ENCODE measurements at places on chromosomes 1 and 21. TPM values are rescaled to one million over a fixed set of nuclear protein-coding genes. Genes with fewer than 3 reads are reported as not detected.

TCP10L gene
- total RNA-seq: 0.12 TPM

BATF3 gene
- 3.6 TPM for total RNA-seq

NFIA gene
- total RNA-seq: 0.97 TPM

LCE4A gene
- not detected for total RNA-seq

GLUL gene
- total RNA-seq: 359 TPM

DNA sequence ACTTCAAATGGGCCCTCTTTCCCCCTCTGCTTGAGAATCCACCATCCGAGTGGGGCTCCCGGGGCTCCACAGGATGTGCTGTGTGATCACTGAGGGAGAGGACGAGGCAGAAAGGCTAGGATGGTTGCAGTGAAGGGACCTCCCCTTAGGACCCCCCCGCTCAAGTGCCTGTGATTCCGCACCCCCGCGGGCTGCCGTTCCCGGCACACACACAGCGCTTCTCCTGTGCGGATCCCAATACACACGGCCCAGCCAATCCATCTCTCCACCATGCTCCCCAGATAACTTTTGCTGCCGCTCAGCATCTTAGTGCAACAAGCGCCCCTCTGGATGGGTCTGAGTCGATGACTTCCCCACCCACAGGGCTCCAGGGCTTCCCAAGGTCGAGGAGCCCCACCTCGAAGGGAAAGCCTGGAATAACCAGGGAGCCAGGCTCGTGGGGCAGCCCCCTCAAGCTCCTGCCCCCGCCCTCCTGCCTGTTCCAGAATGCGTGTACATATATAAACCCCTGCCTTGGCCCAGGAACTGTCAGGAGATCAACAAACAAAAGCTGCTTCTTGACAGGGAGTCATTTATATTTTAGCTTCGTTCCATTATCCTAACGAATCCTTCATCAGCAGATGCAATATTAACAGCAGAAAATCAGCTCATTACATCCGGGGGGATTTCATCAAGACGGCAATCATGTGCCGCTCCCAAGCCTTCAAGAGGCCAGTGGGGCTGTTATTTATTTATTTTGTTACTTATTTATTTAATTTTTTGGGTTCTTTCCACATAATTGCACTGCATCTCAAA lies 83.7 kb downstream of the CASZ1 start:
- H3K27me3 ChIP-seq: no peaks in the 10 kb centered on the region
- no peak overlapping the region for H3K27ac ChIP-seq
- no peaks in the 10 kb centered on the region for H3K36me3 ChIP-seq
- no peak overlapping the region for H3K4me3 ChIP-seq
- peaks cover 25% of the 10 kb centered on the region for H3K4me1 ChIP-seq

- no peak overlapping the region for H3K27ac ChIP-seq
- H3K4me1 ChIP-seq: no peaks in the 10 kb centered on the region
- DNase-seq: no peak
- H3K36me3 ChIP-seq: no peaks in the 10 kb centered on the region
- no peaks in the 10 kb centered on the region for H3K27me3 ChIP-seq
Observed at GRCh38 chr1:62712336-62713243, 24.4 kb upstream of the DOCK7 start.

GRCh38 chr1:187977298-187977697 lies 1148.5 kb downstream of the PLA2G4A start:
- H3K27me3 ChIP-seq: no peaks in the 10 kb centered on the region
- no peaks in the 10 kb centered on the region for H3K4me1 ChIP-seq
- H3K36me3 ChIP-seq: no peaks in the 10 kb centered on the region
- no peak overlapping the region for H3K4me3 ChIP-seq
- DNase-seq: no peak

GRCh38 chr21:34939673-34940331 lies 109.3 kb downstream of the RUNX1 start:
- no peaks in the 10 kb centered on the region for H3K36me3 ChIP-seq
- no peak for DNase-seq
- no peaks in the 10 kb centered on the region for H3K27me3 ChIP-seq
- H3K4me3 ChIP-seq: no peak overlapping the region

DNA sequence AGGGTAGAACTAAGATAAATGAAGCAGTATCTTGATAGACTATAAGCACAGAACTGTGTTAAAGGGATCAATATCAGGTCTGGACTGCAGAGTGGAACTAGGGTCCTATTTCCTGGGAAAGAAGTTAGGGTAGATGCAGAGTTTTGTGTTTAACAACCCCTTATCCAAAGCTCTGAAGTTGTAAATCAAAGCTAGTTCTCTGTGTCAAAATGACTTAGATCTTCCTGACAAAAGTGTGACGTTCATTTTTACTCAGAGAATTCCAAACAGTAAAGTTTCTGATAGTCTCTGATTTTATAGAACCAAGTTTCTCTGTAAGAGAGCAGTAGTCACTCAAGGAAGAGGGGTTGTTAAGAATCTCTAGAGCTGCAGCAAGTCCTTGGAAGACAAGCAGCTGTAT lies 8.3 kb downstream of the NUCKS1 start:
- no peak overlapping the region for H3K4me3 ChIP-seq
- no peaks in the 10 kb centered on the region for H3K27me3 ChIP-seq
- peaks cover 42% of the 10 kb centered on the region for H3K4me1 ChIP-seq
- no peak for DNase-seq

GRCh38 chr1:115289940-115290339 lies 48.1 kb downstream of the NGF start:
- H3K4me1 ChIP-seq: no peaks in the 10 kb centered on the region
- H3K27me3 ChIP-seq: no peaks in the 10 kb centered on the region
- H3K36me3 ChIP-seq: no peaks in the 10 kb centered on the region
- no peak overlapping the region for H3K4me3 ChIP-seq
- no peak overlapping the region for H3K27ac ChIP-seq
- DNase-seq: peak; percentile 14
